WTC11 (cell line): ENCODE measurements at places on chromosomes 7 and 10. TPM values are rescaled to one million over a fixed set of nuclear protein-coding genes. Genes with fewer than 3 reads are reported as not detected.

The CDK14 gene
- 35.0 to 57.9 TPM (median 38.3 TPM) in 3 replicates for total RNA-seq

The ENTPD1 gene
- total RNA-seq: 1.9 to 2.8 TPM (median 2.3 TPM) in 3 replicates

GRCh38 chr7:140062528-140063299 lies at the start of gene PARP12:
TSS of gene PARP12 (minus strand) at chr7:140062951. CDS start at chr7:140062847, 104 bp downstream.
- H3K36me3 ChIP-seq: peaks cover 14% of the 10 kb centered on the region
- peaks cover 10% of the 10 kb centered on the region; the same call in 1 of the 2 replicates for H3K4me1 ChIP-seq
- DNase-seq: peak; percentile 78
- peaks cover 46% of the 10 kb centered on the region for H3K27me3 ChIP-seq

- H3K4me1 ChIP-seq: peaks cover 1% of the 10 kb centered on the region; the same call in 1 of the 2 replicates
- H3K36me3 ChIP-seq: no peaks in the 10 kb centered on the region
These were observed 183.2 kb downstream of the FGFR2 start for GRCh38 chr10:121415063-121415399.

- DNase-seq: no peak
- peaks cover 100% of the 10 kb centered on the region for H3K27me3 ChIP-seq
- no peak within 1 kb of the TSS for H3K27ac ChIP-seq
- no peaks in the 10 kb centered on the region for H3K36me3 ChIP-seq
- H3K4me3 ChIP-seq: no peak within 1 kb of the TSS
- peaks cover 8% of the 10 kb centered on the region for H3K4me1 ChIP-seq
These were observed at the start of gene ANKRD1 for GRCh38 chr10:90920986-90921666. TSS of gene ANKRD1 (minus strand) at chr10:90921087. CDS start at chr10:90921027, 60 bp downstream.

The MTG1 gene
- total RNA-seq: 51.8 to 63.0 TPM (median 53.0 TPM) in 3 replicates

DNA sequence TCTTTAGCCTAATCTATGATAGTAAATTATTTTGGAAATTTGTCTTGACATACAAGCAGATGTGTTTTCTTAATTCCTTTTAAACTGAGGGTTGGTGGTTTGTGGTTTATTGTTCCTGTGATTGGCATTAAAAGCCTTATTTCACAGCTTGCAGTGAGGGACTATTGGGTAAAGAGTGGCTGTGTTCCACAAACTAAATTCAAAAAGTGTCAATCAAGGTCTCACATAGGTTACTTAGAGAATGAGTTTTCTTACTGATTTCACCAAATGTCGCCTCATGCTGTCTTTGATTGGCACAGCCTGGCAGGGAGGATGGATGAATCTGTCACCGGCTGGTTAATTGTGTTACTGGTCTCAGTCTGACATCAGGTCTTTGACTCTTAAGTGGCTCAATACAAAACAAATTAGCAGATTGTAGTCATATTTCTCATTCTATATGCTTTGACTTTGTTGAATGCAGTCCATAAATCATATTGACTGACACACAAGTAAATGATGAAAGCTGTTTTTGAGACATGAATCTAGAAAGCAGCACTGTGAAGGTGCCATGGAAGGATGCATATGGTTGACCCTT lies 66.8 kb upstream of the CYP26C1 start:
- H3K4me1 ChIP-seq: peaks cover 29% of the 10 kb centered on the region
- H3K36me3 ChIP-seq: no peaks in the 10 kb centered on the region
- DNase-seq: no peak
- no peaks in the 10 kb centered on the region for H3K27me3 ChIP-seq
- H3K4me3 ChIP-seq: no peak overlapping the region

- peaks cover 18% of the 10 kb centered on the region for H3K4me1 ChIP-seq
- H3K4me3 ChIP-seq: peak overlapping the region; percentile 88
- no peaks in the 10 kb centered on the region for H3K36me3 ChIP-seq
- H3K27ac ChIP-seq: peak overlapping the region; percentile 92
These were observed 809 bp upstream of the OGA start for GRCh38 chr10:101818872-101819633.

DNA sequence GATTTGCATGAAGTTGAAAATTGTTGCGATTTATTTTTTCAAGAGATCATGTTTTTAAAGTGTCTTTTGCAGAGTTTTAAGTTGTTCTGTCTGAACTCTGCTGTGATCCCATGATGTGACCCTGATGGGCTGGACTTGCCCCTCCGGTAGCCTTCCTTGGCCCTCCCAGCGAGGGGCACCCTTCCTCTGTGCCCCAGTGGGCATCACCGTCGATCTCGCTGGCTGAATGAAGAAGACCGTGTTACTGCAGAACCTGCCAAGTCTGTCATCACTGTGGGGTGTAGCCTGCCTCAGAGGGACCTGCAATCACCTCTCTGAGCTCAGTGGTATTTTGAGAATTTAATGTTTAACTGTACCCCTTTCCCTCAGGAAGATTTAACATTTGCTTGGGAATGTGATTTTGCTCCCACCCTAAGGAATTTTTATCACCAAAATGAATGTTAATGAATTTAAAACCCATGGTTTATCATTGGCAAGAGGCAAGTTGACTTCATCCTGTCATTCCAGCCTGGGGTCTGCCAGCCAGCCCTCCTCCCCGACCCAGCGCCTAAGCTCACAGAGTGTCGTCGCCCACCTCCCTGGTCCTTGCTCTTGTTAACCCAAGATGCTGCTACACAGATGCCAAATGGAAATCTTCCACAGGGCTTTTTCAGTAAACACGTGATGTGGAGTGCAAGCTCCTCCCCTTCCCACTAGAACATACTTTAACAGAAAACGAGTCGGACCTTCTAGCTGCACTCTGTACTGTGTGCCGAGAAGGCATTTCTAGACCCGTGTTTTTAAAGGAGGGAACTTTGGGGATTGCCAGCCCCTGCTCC lies 115.4 kb downstream of the NT5C2 start:
- H3K4me1 ChIP-seq: peaks cover 4% of the 10 kb centered on the region; the same call in 1 of the 2 replicates
- peak overlapping the region; percentile 71; the same call in 1 of the 2 replicates for H3K27ac ChIP-seq
- no peak for DNase-seq

The BNIP3 gene
- total RNA-seq: 113 to 203 TPM (median 189 TPM) in 3 replicates

The ZNF479 gene
- not detected in 3 replicates for total RNA-seq

The TFPI2 gene
- total RNA-seq: 7.8 to 10.4 TPM (median 8.7 TPM) in 3 replicates

The HYAL4 gene
- not detected in 3 replicates for total RNA-seq

DNA sequence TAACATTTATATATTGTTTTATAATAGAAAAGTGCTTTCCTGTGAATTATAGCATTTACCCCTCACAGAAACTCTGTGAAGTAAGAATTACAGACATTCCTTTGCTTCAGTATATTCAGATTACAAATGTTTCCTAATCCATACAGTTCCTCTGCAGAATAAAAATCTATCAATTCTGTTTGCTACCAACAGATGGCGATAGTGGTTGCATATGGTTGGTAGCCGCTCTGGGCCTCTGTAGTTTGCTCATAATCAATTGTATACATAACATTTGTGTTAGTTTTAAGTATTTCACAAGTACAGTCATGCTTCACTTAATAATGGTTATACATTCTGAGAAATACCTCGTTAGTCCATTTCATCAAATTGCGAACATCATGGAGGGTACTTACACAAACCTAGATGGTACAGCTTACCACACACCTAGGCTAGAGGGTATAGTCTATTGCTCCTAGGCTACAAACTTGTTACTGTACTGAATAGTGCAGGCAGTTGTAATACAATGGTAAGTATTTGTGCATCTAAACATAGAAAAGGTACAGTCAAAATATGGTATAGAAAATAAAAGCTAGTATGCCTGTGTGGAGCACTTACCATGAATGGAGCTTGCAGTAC lies 94.4 kb upstream of the STEAP4 start:
- DNase-seq: no peak
- no peak overlapping the region for H3K4me3 ChIP-seq
- no peaks in the 10 kb centered on the region for H3K36me3 ChIP-seq
- no peak overlapping the region for H3K27ac ChIP-seq
- peaks cover 20% of the 10 kb centered on the region for H3K4me1 ChIP-seq

DNA sequence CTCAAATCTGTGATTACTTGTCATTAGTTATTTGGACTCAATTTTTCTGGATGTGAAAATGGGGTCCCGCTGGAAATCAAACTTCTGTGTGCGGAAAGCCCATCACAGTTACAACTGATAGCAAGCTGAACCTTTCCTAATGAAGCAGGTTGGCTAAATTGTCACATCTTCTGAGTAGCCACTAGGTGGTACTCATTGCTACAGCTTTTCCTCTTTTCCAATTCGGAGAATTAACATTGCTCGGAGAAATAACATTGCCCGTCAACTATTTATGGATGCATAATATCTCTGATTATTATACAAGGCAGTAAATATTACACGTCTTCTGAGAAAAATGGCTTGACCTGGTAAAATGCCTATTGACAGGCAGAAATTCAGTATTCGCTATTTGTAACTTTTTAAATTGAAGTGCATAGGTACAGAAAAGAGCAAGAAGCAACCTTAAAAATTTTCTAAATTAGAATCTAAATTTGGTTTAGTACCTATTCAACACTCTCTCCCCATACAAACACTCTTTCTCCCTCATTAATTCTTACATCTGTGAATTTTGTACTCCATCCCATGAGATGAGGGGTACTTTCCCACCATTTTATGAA lies 17.3 kb upstream of the BLOC1S2 start:
- DNase-seq: no peak
- H3K27me3 ChIP-seq: peaks cover 7% of the 10 kb centered on the region; the same call in 1 of the 2 replicates
- peaks cover 20% of the 10 kb centered on the region for H3K36me3 ChIP-seq
- no peak overlapping the region for H3K4me3 ChIP-seq
- peaks cover 28% of the 10 kb centered on the region for H3K4me1 ChIP-seq
- no peak overlapping the region for H3K27ac ChIP-seq

DNA sequence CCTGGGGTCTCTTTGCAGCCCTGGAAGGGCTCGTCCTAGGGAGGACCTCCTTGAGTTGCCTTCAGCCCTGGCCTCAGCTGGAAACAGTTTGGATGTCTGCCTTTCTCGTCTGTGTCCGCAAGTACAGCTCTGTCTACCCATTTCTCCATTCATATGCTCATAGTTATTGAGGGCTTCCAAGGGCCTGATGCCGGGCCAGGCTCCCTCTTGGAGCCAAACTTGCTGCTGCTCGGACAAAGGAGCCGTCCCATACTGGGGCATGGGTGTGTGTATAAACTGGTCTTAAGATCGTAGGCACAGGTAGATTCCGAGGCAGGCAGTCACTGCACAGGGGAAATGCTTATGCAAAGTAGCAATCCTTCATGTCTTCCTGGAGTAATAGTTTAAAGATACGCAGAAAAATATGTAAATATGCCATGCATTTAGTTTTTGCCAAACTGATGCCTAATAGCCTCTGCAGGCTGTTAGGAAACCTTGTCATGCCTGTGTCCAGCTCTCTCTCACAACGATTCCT lies 117.0 kb upstream of the BTBD16 start:
- H3K4me1 ChIP-seq: peaks cover 48% of the 10 kb centered on the region
- H3K36me3 ChIP-seq: no peaks in the 10 kb centered on the region
- H3K27ac ChIP-seq: peak overlapping the region; percentile 84
- H3K4me3 ChIP-seq: no peak overlapping the region
- no peak for DNase-seq
- no peaks in the 10 kb centered on the region for H3K27me3 ChIP-seq

The GPR15LG gene
- total RNA-seq: not detected in 3 replicates

DNA sequence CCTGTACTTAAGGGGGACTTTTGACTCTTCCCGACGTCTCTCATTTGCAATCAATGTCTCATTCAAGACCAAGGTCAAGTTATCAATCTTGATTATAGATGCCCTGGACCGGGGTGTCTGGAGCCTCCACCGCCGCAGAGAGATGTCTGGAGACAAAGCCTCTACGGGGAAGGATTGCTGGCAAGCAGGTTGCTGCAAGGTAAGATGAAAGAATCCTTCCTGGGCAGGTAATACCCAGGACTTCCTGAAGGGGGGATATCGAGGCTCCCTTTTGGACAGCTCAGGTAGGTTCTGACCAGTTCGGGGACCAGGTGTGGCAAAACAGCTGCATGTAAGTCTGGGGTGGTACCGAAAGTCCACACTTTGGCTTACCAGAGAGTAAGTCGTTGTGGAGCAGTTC lies 12.5 kb upstream of the CUX1 start:
- no peak overlapping the region for H3K27ac ChIP-seq
- H3K36me3 ChIP-seq: no peaks in the 10 kb centered on the region
- DNase-seq: peak; percentile 73
- H3K4me3 ChIP-seq: peak overlapping the region; percentile 62
- H3K4me1 ChIP-seq: peaks cover 23% of the 10 kb centered on the region

GRCh38 chr10:63703113-63703670 lies 182.0 kb downstream of the REEP3 start:
- H3K27me3 ChIP-seq: no peaks in the 10 kb centered on the region
- peaks cover 33% of the 10 kb centered on the region for H3K4me1 ChIP-seq
- DNase-seq: no peak
- H3K36me3 ChIP-seq: peaks cover 3% of the 10 kb centered on the region; the same call in 1 of the 2 replicates
- peak overlapping the region; percentile 51; the same call in 1 of the 2 replicates for H3K27ac ChIP-seq
- no peak overlapping the region for H3K4me3 ChIP-seq

DNA sequence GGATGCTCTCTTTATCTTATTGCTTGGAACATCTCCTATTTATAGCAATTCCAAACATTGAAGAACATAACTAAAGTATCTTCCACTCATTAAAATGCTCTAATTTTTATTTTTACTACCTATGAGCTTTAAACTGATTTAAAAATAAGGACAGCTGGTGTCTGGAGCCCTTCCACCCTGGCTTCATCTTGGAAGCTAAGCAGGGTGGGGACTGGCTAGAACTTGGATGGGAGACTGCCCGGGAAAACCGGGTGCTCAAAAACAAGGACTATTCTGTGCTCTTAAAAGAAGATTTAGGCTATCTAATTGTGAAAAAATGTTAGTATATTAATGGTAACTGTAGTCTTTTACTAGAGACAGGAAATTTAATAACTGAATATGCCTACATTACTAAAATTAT lies 69.2 kb downstream of the ARMC3 start:
- H3K4me3 ChIP-seq: no peak overlapping the region
- H3K36me3 ChIP-seq: no peaks in the 10 kb centered on the region
- H3K27me3 ChIP-seq: 0 out of 2 replicates have a peak, but pooled peaks cover 2% of the 10 kb centered on the region

- DNase-seq: no peak
- H3K36me3 ChIP-seq: peaks cover 25% of the 10 kb centered on the region
- H3K27ac ChIP-seq: peak overlapping the region; percentile 99
- peak overlapping the region; percentile 99 for H3K4me3 ChIP-seq
These were observed 911 bp upstream of the HNRNPH3 start for GRCh38 chr10:68330852-68331454.

The SORCS3 gene
- total RNA-seq: 0.94 to 1.3 TPM (median 1.3 TPM) in 3 replicates

GRCh38 chr10:23262928-23263327 lies 70.8 kb downstream of the PTF1A start:
- H3K4me3 ChIP-seq: no peak overlapping the region
- H3K4me1 ChIP-seq: no peaks in the 10 kb centered on the region
- H3K27me3 ChIP-seq: no peaks in the 10 kb centered on the region
- no peak overlapping the region for H3K27ac ChIP-seq
- no peaks in the 10 kb centered on the region for H3K36me3 ChIP-seq

- DNase-seq: peak; percentile 53
- no peaks in the 10 kb centered on the region for H3K36me3 ChIP-seq
- H3K4me1 ChIP-seq: peaks cover 26% of the 10 kb centered on the region
- peak overlapping the region; percentile 84 for H3K4me3 ChIP-seq
- peaks cover 43% of the 10 kb centered on the region for H3K27me3 ChIP-seq
- H3K27ac ChIP-seq: no peak overlapping the region
These were observed 537 bp downstream of the SH3PXD2A start for GRCh38 chr10:103854686-103855391.

GRCh38 chr10:98302741-98303365 lies 34.9 kb upstream of the LOXL4 start:
- no peak overlapping the region for H3K27ac ChIP-seq
- 0 out of 2 replicates have a peak, but pooled peaks cover 5% of the 10 kb centered on the region for H3K4me1 ChIP-seq
- no peaks in the 10 kb centered on the region for H3K36me3 ChIP-seq
- no peaks in the 10 kb centered on the region for H3K27me3 ChIP-seq
- DNase-seq: no peak

- H3K4me3 ChIP-seq: no peak overlapping the region
- peak; percentile 65 for DNase-seq
- 0 out of 2 replicates have a peak, but pooled peaks cover 4% of the 10 kb centered on the region for H3K36me3 ChIP-seq
- no peak overlapping the region for H3K27ac ChIP-seq
- H3K27me3 ChIP-seq: no peaks in the 10 kb centered on the region
- peaks cover 25% of the 10 kb centered on the region for H3K4me1 ChIP-seq
These were observed 160.2 kb downstream of the JAZF1 start for GRCh38 chr7:28020302-28020940.

The FAM53B gene
- total RNA-seq: 18.7 to 21.3 TPM (median 19.9 TPM) in 3 replicates

- no peak overlapping the region for H3K27ac ChIP-seq
- H3K4me3 ChIP-seq: no peak overlapping the region
- H3K27me3 ChIP-seq: no peaks in the 10 kb centered on the region
- no peak for DNase-seq
- no peaks in the 10 kb centered on the region for H3K36me3 ChIP-seq
- no peaks in the 10 kb centered on the region for H3K4me1 ChIP-seq
These were observed 105.7 kb upstream of the SEC61G start for GRCh38 chr7:54864663-54865062.

The GPC2 gene
- 52.1 to 63.9 TPM (median 63.0 TPM) in 3 replicates for total RNA-seq
